Bronchial epithelial cell (primary cell): ENCODE measurements at places on chromosomes 4 and X. TPM values are rescaled to one million over a fixed set of nuclear protein-coding genes. Genes with fewer than 3 reads are reported as not detected.

- peak; percentile 62 for DNase-seq
Measured at GRCh38 chrX:48761674-48762471, at the start of gene GLOD5. Gene GLOD5 (plus strand): TSS chrX:48761747. CDS start chrX:48761791, 44 bp downstream.

GRCh38 chr4:167176723-167177367, 57.4 kb downstream of the SPOCK3 start:
- DNase-seq, result no peak

DNA sequence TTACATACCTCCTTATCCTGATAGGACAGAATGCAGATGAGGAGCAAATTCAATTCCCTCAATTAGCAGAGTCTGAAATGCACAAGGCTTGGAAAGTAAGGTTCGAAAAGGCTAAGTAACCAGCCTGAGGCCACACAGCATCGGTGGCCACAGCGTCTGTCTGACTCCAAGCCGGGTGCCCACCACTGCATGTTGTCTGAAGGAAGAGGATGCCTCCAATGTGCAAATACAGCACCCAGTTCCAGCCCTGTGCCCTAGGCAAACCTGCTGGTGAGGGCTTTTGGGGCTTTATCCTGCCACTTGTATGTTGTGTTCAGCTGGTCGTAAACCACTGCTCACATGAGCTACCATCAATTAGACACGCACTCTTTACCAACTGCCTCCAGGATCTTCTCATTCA, 48.6 kb upstream of the PPP2R2C start:
- no peak for DNase-seq

Gene CFP
- total RNA-seq, result under 0.01 and 0.26 TPM in 2 replicates

Gene PPEF2
- total RNA-seq, result under 0.01 TPM in 1 of 2 replicates, not detected in the other

GRCh38 chrX:154334496-154334895, 38.9 kb downstream of the TKTL1 start:
- DNase-seq, result no peak

DNA sequence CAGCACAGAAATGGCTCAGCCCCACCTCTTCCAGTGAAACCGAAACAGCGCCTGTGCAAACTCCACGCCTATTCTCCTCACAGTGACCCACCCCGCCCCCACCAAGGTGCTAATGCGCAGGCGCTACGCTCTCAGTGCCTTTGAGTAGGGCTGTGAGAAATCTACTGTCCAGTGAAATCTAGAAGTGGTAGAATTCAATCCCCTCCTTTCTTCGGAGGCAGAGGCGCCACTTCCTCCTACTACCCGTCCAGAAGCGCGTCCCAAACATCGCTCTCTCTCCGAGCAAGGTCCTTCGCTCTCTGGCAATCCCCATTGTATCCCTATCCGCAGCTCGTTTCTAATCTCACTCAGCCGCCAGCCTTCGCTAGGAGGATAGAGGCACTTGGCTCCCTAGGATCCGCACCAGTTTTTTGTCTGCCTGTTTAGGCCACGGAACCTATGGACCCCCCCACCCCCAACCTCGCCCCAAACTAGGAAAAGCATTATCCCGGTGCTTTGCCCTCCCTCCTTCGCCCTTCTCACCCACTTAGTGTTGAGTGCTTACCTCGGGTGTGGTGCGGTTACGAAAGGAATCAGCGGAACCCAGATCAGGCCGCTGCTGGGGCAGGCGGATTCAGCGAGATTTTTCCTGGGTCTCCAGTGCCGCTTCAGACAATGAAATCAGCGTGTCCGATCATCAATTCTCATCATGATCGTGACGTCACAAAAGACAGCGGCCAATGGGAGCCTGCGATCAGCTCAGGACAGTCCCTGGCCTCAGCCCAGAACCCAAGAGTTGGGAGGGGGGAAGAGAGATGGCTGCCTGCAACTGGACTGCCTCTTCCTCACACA, at the start of gene HDX:
HDX (minus strand) TSS at position 656 of the 831 bp plus-strand sequence. CDS start 27,056 bp downstream, outside the sequence.
- peak; percentile 68 for DNase-seq

GRCh38 chr4:16721613-16722291, 176.7 kb downstream of the LDB2 start:
- DNase-seq, result no peak

DNA sequence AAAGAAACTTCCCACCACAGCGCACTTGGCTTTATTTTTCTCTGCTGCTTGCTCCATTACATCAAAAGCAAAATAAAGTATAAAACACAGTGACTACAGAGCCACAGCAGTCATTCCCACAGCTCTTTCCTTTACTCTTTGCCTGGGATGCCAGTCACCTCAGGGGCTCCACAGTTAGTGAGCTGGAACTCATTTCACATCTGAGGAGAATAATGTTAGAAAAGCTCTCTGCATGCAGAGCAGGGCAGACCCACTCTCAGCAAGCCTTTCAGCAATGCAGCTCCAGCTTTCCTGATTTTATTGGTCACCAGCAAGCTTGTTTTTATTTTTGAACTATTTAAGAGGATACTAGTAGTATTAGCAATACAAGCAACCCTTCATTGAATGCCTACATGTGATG, 13.8 kb downstream of the GRXCR1 start:
- no peak for DNase-seq

Gene MTCP1
- total RNA-seq, result 1.8 and 29.3 TPM in 2 replicates

Gene FOXP3
- total RNA-seq, result not detected in 2 replicates

DNA sequence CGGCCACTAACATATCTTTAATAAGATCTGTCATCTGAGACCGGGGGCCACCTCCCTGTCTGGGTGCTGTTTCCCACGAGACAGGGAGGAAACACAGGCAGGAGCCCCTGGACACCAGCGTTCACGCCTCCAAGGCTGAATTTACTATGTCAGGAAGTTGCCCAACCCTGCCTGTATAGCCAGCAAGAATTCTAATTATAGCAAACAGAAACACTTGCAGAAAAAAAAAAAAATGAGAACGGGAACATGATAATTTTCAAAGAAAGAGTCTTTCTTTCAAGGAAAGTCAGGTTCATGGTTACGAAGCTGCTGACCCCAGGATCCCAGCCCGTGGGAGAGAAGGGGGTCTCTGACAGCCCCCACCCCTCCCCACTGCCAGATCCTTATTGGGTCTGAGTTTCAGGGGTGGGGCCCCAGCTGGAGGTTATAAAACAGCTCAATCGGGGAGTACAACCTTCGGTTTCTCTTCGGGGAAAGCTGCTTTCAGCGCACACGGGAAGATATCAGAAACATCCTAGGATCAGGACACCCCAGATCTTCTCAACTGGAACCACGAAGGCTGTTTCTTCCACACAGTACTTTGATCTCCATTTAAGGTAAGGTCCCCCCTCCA, at the start of gene IL3RA:
IL3RA (plus strand) TSS at position 455 of the 613 bp plus-strand sequence. CDS start 4,981 bp downstream, outside the sequence.
- no peak for DNase-seq

Gene ARHGAP4
- total RNA-seq, result 0.77 and 0.79 TPM in 2 replicates

Gene PRRG1
- total RNA-seq, result 4.5 and 5.6 TPM in 2 replicates

Gene PASD1
- not detected in 2 replicates for total RNA-seq

Gene RASSF6
- total RNA-seq, result 7.4 and 14.8 TPM in 2 replicates

Gene ZNF182
- 3.4 and 3.5 TPM in 2 replicates for total RNA-seq

Gene SPANXN3
- total RNA-seq, result not detected in 2 replicates

DNA sequence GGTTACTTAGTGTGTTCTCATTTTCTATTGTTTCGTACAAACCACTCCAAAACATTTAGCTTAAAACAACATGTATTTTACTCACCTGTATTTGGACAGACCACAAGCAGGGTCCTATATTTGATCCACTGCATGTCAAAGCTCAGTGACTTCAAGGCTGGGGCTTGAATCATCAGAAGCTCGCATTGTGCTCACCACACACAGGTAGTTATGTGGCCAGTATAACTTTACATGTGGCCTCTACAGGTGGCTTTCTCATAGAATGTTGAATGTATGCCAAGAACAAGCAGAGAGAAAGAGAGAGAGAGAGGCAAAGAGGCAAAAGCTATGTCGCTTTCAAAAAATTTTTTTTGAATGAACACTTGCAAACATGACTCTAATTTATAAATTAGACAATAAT, 107.6 kb downstream of the QRFPR start:
- DNase-seq, result peak; percentile 12

Gene RBM47
- 35.0 and 42.9 TPM in 2 replicates for total RNA-seq

Gene NSG1
- total RNA-seq, result 2.4 and 4.1 TPM in 2 replicates

GRCh38 chr4:42555828-42556227, 101.1 kb downstream of the ATP8A1 start:
- DNase-seq, result peak; percentile 55

GRCh38 chr4:119626420-119626819, 2.2 kb downstream of the PDE5A start:
- no peak for DNase-seq

DNA sequence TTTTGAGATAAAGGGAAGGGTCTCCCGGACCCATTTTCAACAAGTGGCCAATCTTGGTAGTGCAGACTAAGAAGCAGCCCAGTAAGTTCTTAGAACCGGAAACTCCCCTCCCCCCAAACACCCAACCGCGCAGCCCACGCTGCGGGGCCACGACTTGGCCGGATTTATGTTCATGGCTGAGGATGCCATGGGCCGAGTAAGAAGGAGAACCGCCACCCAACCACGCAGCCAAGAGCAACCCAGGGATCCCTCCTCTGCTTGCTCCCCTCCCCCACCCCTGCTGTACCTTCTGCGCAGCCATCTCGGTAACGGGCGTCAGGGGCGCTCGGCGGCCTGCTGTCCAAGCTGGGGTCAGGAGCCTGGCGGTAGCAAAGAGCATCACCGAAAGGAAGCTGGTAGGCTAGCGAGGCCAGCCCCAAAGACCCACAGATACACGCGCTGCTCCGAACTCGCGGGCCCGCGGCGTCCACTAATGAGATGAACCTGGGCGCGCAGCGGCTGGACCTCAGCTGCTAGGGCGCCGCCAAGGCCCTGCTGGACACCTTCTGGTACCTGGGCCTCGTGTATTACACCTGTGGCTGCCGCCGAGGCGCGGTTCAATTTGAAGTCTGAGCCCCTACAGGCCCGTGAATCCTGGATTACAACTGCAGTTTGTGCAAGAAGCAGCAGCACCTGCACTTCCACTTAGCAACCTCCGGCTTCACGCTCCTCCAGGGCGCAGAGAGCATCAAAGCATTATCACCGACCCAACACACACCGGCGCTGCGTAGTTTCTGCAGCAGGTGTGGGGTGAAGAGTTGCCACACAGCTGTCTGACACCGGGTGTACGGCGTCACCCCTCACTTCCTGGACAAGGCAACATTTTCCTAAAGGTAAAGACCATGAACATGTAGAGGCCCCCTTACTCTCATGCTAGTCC, 63.4 kb downstream of the NUDT10 start:
- no peak for DNase-seq

DNA sequence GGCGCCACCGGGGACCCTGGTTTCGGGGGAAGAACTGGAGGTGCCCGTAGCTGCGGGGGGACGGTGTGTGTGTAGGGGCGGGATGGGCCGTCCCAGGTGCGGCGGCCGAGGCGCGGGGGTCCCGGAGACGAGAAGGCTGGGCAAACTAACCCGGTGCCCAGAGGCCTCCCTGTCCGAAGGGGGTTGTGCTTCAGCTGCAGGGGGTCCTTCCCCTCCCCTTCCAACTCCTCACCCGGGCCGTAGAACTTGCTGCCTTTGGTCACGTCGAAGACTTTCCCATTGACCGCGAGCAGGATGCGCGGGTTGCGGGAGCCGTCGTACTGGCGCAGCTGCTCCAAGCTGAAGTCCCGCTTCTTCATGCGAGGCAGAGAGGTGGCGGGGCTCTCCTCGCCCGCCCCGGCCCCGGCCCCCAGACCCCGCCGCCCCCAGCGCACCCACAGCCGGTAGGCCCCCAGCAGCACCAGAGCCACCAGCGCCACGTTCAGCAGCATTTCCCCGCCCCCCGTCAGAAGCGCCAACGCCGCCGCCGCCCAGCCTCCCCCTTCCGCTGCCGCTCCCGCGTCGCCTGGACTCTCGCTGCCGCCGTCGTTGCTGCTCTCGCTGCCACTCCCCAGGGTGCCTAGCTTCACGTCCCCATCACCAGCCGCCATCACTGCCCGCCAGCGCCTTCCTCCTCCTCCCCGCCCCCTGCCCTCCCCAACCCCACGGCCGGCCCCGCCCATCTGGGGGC, at the start of gene PGRMC2:
PGRMC2 (minus strand) TSS at position 673 of the 730 bp plus-strand sequence; CDS start at position 650, 23 bp downstream.
- DNase-seq, result no peak

DNA sequence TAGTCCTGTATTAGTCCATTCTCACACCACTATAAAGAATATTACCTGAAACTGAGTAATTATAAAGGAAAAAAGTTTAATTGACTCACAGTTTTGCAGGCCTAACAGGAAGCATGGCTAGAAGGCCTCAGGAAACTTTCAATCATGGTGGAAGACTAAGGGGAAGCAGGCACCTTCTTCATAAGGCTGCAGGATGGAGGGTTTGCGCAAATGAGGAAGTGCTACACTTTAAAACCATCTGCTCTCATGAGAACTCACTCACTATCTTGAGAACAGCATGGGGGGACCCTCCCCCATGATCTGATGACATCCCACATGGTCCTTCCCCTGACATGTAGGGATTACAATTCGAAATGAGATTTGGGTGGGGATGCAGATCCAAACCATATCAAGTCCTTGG, 12.1 kb upstream of the MAGEA11 start:
- DNase-seq, result no peak

- no peak for DNase-seq
Measured at GRCh38 chr4:84878546-84878945, 87.9 kb downstream of the WDFY3 start.

DNA sequence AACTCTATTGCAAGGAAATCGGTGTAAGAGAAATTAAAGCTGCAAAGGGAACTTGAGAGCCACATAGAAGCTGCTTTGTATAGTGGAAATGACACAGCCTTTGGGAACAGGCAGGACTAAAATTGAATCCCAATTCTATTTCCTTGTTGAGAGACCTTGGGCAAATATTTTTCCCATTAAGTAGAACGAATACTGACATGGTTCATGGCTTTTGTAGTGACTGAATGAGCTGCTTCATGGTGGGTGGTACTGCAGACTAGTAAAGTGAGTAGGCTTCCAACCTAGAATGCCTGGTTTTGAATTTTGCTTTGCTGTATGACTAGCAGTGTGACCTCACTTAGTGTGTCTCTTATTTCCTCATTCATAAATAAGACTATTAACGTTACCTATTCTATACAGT, 182.2 kb upstream of the KCNIP4 start:
- DNase-seq, result no peak

Gene GATA1
- total RNA-seq, result not detected in 2 replicates

DNA sequence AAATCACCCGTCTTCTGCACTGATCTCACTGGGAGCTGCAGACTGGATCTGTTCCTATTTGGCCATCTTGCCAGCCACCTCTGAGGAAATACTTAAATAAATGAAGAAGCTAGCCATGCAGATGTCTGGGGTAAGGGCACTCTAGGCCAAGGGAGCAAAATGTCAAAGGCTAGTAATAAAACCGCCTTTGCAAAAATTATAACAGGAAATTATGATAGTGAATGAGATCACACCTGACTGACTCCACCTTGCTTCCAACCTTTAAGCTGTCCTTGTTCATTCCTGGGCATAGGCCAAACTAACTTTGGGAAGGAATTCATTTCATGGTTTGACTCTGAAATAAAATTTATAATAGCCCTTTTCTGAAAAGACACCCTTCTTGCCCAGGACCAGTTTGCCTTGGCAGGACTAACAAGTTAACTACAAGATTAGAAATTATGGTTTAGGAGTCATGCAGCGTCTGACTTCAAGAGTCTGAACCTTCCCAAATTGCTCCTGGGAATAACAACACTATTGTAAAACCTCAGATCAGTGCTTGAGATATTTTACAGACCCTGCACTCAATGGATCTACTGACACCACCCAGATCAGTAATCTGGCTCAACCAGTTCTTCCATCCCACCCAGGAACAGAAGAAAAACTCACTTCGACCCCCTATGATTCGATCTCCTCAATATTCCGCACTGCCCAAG, 246.9 kb upstream of the HDX start:
- no peak for DNase-seq

Gene DRD5
- total RNA-seq, result not detected in 2 replicates

Gene USP17L24
- total RNA-seq, result not detected in 2 replicates

Gene SLAIN2
- 28.7 and 30.3 TPM in 2 replicates for total RNA-seq

- DNase-seq, result no peak
Measured at GRCh38 chr4:55080174-55080865, 45.1 kb downstream of the KDR start.

- peak; percentile 51 for DNase-seq
Measured at GRCh38 chr4:148857239-148857972, 415.2 kb upstream of the NR3C2 start.
